ENCODE measurements at places on chromosomes 6 and 20. TPM values are rescaled to one million over a fixed set of nuclear protein-coding genes. Genes with fewer than 3 reads are reported as not detected.
A peak's percentile ranks its signal among the peaks of the same experiment; 100 is the strongest.

DNA sequence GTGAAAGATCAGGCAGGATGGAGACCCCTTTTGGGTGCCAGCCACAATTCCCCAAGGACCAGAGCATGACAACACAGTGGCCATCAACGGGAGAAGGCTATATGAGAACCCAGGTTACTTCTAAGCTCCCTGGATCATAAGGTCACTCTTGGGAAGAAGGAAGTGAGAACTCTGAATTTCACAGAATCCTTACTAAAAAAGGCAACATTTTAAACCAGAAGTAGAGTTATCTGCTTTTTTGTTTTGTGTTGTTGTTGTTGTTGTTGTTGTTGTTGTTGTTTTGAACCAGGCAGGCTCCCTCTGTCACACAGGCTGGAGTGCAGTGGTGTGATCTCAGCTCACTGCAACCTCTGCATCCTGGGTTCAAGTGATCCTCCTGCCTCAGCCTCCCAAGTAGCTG, 107.4 kb upstream of the TNFAIP3 start:
- no peak for DNase-seq

GRCh38 chr6:87600576-87600975, 10.6 kb downstream of the ORC3 start:
- no peak for DNase-seq

Gene FAM135A
- 8.2 TPM for total RNA-seq

DNA sequence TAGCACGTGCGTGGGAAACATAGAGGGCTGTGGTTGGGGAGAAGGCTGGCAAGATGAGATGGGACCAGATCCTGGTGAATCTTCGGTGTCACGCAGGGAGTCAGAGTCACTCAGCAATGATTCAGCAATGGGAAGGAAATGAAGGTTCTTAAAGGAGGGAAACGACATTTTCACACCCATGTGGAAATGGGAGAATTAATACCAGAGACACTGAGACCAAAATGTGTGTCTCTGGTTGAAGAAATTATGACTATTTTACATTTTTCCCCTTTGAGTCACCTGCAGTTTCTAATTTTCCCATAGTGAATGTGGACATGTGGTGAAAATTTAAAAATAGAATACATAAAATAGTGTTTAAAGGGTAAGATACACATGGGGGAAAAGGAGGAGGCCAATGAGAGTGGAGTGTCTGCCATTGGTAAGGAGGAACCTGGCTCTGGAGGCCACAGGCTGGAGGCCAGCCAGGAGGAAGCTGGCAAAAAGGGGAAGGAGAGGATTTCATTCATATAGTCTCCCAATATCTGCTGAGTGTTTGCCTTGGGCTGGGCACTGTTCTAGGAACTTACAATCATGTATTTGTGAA, 17.5 kb downstream of the NRN1 start:
- DNase-seq, result no peak

GRCh38 chr20:57509665-57510237, 15.2 kb downstream of the CTCFL start:
- peak; percentile 26 for DNase-seq

DNA sequence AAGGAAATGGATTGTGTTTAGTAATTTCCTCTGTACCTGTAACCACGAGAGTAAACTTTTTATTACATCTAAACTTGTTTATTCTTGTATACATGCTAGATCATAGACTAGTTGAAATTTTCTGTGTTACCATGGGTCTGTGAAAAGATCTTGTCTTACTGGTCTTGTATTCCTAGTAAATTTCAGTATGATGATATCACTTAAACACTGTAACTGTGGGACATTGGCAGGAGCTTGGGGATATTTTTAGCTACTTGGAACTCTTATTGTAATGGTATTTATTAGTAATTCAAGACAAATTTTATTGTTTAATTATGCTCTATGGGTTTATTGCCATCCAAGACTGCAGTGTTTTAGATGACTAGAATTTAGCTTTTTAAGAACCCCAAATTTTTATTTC, 25.9 kb upstream of the TULP4 start:
- DNase-seq, result no peak

- DNase-seq, result no peak
Measured at GRCh38 chr6:11386726-11387125, 150.8 kb upstream of the TMEM170B start.

DNA sequence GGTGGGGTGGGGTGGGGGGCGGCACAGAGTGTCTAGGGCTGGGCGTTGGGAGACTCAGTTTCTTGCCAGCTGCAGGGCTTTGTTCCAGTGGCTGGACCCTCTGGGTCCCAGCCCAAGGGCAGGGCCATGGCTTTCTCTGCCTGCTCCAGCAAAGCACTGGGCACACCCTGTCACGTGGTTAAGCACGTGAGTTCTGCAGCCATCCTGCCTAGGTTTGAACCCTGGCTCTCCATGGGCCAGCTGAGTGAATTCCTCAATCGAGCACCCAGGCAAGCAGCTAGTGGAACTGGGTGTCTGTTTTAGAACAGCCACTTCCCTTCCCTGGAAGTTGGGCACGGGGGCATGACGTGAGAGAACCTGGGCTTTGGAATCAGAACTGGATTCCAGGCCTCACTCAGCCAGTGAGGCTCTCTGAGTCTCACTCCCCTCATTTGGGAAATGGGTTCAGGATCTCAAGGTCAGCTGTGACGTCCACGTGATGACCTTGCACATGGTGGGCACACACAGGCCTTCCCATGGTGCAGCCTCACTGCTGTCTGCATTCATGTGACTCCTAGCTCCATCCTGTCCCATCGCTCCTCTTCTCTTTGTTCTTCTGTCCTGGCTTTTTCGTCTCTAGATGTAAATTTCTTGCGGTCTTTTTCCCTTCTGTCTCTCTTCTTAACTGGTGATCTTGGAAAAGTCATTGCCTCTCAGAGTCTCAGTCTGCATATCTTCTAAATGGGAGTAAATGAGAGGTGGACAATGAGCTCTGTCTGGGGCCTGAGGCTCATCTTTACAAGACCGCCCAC, 45.9 kb downstream of the NOL4L start:
- DNase-seq, result peak; percentile 53

GRCh38 chr6:41239467-41240159, 11.5 kb downstream of the TREML4 start:
- no peak for DNase-seq

GRCh38 chr6:168601546-168601945, 160.6 kb downstream of the SMOC2 start:
- no peak for DNase-seq

DNA sequence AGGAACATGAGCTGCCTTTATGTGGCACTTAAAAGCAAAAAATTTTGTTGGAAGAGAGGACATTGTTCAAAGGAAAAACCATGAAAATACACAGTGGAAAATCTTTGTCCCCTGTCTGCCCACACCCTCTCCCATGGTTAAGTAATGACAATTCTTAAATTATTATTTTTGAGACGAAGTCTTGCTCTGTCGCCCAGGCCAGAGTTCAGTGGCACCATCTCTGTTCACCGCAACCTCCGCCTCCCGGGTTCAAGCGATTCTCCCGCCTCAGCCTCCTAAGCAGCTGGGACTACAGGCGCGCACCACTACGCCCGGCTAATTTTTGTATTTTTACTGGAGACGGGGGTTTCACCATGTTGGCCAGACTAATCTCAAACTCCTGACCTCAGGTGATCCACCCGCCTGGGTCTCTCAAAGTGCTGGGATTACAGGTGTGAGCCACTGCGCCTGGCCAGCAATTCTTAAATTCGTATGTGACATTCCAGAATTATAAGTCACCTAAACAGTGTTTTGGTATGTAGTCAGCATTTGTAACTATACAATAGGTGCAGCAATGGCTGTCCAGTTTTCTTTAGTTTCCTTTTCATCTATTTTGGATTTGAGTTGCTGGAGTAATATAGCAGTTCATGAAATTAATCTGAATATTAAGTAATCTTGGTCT, 636 bp upstream of the SSR1 start:
- peak; percentile 20 for DNase-seq

- no peak for DNase-seq
Measured at GRCh38 chr6:4466261-4466660, 309.9 kb upstream of the CDYL start.
